ENCODE measurements at places on chromosomes 11 and 22. TPM values are rescaled to one million over a fixed set of nuclear protein-coding genes. Genes with fewer than 3 reads are reported as not detected.

SLC15A3 gene
- polyA plus RNA-seq, result 0.13 TPM

MMP11 gene
- 50.8 TPM for polyA plus RNA-seq

CLDN5 gene
- not detected for polyA plus RNA-seq

PHETA2 gene
- polyA plus RNA-seq, result 0.05 TPM

DNA sequence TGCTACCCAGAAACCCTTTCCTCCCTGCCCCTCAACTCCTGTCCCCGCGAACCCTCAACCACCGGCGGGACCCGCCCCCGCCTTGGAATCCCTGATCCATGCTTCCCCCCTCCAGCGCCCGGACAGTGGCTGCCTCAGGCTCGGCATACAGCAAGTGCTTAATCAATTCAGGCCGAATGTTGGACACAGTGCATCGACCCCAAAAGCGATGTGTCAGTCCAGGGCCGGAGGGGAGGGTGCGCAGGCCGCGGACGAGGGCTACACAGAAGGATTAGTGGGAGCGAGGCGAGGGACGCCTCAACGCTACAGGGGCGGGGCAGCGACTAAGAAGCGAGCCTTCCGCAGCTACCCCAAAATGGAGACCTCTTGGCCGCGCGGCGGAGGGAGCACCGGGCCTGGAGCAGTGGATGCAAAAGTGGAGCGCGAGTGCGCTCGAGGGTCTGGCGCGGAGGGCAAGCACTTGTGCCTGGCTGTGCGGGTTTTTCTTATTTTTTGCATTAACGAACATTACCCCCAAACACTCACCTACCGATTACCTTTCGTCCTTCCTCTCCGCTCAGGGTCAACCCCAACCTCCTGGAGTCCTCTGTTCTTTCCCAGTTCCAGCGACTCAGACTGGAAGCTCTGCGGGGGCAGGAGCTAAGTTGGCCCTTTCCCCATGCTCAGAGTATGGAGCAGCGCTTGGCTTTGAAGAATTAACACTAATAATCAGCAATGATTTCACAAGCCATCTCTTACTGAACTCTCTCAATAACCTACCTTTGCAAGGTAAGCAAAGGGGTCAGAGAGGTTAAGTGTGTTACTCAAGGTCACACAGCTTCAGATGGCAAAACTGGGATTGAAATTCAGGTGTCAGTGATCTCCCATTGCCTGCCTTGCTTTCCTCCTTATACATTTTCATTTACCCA lies 30.0 kb upstream of the WNT11 start:
- peak; percentile 84 for DNase-seq

- peak; percentile 60 for DNase-seq
These were observed 31.0 kb upstream of the HMOX1 start for GRCh38 chr22:35349704-35350538.

- DNase-seq, result peak; percentile 25
These were observed 106.7 kb downstream of the MORC2 start for GRCh38 chr22:30861688-30862552.

- peak; percentile 81 for DNase-seq
These were observed 1.9 kb downstream of the LRP4 start for GRCh38 chr11:46916286-46917108.

DNA sequence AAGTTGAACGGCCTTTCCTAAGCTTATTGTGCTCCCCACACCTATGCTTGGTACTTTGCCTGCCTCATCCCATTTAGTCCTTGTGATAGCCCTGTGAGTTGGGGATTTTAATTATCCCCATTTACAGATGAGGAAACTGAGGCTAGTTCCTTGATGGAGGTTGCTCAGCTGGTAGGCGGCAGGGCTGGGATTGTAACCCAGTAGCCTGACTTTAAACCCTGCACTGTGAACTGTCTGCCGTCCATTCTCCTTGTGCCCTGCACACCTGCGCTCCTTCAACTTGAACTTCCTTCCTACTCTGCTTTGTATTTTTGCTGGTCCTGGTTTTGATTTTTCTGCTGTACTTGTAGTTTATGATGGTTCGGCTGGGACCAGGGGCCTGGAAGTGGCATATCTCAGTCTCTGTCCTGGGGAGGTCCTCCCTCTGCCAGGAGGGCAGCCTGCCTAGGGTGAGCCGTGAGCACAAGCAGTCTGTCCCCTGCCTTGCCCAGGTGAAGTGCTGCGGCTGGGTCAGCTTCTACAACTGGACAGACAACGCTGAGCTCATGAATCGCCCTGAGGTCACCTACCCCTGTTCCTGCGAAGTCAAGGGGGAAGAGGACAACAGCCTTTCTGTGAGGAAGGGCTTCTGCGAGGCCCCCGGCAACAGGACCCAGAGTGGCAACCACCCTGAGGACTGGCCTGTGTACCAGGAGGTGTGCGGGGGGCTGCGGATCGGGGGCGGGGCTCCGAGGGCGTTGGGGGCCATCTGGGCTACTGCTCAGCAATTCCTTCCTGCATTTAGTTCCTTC lies 52.4 kb downstream of the CD82 start:
- DNase-seq, result no peak

- DNase-seq, result no peak
These were observed 31.9 kb downstream of the RASSF10 start for GRCh38 chr11:13040969-13041561.

DNA sequence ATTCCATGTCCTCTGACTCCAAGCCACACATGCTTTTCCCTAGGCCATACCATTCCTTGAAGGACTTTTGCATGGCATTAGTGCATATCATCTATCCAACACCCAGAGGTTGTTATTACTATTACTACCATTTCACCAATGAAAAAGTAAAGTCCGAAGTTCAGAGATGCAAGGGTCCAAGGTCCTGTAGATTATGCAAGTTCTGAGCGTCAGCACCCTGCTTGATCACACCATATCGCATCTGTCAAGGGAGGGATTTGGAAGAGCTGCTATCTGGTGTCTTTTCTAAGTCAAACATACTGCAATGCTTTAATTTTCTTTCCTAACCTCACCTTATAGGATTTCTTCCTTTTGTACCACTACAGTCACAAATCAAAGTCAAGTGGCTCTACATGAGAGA lies 214.7 kb upstream of the CADM1 start:
- no peak for DNase-seq
